ENCODE measurements at places on chromosomes 3 and 15.

- no peak for DNase-seq
Observed at GRCh38 chr3:177946936-177947335, 589.3 kb upstream of the KCNMB2 start.

- no peak for DNase-seq
Observed at GRCh38 chr15:61841466-61841865, 218.8 kb downstream of the VPS13C start.

DNA sequence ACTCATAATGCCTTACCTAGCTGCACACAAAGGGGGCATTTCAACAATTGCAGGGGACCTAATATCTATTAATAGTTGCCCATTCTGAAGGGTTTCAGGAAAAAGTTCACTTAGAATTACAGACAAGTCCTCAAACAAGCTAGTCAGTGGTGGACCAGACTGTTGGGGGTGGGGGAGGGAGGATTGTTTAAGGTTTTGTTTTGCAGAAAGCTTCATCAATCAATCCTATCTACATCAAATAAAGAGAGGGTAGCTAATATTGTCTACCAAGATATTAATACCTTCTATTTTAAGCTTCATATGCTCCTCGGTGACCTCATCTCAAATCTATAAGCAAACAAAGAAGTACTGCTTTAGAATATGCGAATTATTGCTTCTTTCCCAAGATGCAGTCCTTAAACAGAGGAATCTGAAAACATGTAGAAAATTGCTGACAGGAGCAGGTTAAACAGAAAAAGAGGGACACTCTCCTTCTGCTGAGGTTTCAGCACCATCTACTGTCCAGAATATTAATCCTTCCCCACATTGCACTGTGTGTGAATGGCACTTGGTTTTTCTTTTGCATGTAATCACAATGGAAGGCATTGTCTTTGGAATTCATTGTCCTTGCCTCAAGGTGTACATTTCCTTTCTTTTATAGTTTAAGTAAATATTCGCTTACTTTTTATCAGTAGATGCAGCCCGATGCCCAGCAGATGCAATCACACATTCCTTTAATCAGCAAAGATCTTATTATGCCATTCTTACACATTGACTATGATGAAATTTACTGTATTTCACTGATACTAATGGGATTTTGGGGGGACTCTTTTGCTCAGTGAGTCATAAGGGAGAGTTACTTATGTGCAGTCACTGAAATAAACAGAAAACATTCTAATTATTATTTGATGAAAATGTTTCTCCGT is 94.7 kb downstream of the IL5RA start:
- no peak for DNase-seq

DNA sequence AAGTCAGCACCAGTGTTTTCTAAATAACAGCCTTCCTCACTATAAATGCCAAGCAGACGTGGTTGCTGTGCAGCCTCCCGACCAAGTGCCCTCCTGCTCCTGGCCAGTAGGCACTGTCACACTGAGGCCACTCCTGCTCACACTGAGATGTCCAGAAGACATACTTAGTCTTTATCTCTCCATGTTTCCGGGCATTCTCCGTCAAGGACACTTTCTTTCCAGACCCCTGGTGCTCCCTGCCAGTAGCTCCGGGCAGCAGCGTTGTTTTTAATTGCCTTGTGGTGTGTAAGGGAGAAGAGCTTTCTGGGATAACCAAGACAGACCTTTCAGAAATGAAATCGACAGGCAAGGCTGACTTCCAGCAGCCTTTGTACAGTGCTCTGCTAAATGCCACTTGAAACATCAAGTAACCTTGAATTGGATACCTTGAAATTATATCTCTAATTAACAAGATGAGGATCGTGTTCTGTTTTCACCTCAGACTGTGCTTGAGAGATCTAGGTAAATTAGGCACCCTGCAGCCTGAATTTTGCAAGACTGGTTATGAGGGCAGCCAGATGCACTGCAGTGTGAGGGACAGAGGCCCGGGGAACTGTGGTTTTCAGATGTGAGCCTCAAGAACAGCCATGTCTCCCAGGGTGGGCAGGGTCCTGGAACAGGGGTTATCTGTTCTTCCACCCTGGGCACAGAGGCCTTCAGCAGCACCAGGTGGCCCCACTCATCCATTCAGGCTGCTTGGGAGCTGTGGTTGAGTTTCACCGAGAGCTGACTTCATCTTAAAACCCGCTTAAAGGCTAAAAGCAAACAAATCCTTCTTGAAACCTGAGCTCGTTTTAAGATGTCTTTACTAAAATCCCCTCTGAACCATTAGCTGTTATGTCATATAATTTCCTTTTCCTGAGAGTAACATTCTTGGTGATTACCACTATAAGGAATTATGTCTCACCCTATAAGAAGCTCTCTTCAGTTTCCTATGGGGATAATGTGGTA is 105.5 kb upstream of the IL12A start:
- DNase-seq = no peak

- DNase-seq = no peak
Observed at GRCh38 chr3:33911525-33912322, 113.3 kb downstream of the PDCD6IP start.

GRCh38 chr15:100866386-100867330 is 13.0 kb upstream of the ALDH1A3 start:
- no peak for DNase-seq

DNA sequence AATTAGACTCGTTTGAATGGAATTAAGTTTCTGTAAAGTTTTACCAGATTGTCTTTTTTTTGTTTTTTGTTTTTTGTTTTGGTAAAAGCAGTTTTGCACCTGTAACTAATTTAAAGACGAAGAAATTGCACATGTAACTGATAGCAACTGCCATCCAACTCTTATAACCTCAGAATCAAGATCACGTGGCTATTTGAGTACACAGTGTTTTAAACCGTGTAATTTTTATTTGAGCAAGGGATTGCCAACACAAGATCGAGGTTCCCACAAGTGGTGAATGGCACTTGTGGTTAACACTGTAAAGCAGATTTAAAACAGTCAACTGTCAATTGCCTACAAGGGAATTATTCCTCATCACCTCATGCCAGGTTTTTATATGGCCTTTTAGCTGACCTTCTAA is 67.3 kb downstream of the PPARG start:
- DNase-seq = no peak

- DNase-seq = no peak
Observed at GRCh38 chr15:38860253-38860652, 295.6 kb upstream of the RASGRP1 start.

DNA sequence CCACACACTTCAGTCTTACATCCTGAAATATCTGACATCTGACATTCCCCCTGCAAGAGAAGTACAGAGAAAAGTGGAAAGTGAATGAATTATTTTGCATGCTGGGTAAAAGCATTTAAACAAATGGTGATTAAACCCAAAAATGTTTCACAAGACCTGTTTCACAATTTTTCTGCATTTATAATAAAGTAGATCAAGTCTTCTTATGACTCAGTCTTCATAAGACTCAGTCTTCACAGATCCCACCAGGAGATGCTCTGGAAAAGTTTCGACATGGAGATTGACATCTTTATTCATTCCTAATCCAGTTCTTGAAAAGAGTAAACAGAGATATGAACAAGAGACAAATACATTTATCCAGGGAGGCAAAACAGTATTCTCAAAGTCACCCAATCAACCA is 13.2 kb upstream of the EDC3 start:
- no peak for DNase-seq

DNA sequence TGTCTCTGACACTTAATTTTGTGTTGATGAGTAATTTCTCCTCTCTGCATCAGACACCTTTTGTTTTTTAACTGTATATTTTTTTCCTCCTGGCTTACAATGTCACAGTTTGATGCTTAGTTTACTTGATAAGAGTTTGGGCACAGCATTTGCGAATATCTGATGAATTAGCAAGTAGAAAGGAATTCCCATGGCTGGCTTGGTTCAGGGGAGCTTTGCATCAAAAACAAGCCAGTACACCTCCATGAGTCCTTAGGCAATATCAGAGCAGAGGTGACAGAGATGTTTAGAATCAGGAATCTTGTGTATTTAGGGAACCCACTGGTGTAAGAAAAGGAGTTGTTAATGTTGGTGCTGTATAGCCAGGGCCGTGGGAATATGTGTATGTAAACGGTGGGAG is 9.3 kb downstream of the ARHGEF26 start:
- no peak for DNase-seq

- no peak for DNase-seq
Observed at GRCh38 chr15:56757875-56758274, 24.6 kb upstream of the ZNF280D start.

DNA sequence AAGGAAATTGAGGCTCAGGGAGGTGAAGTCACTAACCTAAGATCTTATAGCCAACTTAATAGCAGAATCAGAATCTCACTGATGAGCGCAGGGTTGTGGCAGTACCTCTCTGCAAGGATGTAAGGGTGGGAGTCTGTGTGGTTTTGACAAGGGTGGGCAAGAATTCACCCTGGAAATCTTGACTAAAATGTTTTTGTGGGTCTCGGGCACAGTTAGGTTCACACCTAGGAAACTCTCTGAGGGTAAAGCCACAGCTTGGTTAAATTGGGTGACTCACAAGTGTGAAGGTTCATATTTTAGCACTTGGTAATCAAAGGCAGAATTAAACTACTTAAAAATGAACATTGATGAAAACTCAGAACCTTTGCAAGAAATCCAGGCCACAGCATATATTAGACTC is 178.2 kb upstream of the EOMES start:
- no peak for DNase-seq

DNA sequence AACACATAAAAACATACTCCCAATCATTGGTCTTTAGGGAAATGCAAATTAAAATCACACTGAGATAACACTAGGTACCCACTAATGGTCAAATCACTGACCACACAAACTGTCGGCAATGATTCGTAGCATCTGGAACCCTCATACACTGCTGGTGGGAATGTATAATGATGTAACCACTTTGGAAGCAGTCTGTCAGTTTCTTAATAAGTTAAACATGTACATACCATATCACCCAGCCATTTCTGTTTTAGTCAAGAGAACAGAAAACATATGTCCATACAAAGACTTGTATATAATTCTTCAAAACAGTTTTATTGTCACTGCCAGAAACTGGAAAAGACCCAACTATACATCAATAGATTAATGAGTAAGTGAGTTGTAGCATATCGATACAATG is 63.3 kb upstream of the LRRC3B start:
- no peak for DNase-seq

DNA sequence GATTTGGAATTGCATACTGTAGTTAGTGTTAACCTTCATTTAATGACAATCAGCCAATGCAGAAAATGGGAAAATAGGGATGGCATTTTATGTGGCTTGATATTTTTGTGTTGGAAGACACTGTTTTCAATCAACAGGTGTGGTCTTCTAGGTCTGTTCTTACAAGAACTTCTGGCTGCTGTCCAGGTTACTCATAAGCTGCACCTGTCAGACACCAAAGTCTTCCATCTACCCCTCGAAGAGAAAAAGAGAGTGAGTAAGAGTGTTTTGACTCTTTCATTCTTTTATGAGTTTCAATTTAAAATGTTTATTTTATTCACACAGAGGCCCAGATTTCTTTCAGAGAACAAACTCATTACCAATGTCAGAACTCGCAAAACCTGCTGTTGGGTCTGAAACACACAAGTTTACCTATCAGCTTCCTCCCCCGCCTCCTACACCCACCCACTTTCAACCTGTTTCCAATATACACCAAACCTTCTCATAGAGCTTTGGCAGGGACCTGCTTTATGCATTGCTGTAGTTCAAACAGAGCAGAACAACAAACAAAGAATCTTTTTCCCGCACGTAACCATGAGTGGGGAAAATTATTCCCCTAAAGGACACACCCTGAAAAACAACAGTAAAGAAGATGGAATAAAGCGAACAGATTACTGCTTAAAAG is 767.7 kb upstream of the ALCAM start:
- DNase-seq = no peak

DNA sequence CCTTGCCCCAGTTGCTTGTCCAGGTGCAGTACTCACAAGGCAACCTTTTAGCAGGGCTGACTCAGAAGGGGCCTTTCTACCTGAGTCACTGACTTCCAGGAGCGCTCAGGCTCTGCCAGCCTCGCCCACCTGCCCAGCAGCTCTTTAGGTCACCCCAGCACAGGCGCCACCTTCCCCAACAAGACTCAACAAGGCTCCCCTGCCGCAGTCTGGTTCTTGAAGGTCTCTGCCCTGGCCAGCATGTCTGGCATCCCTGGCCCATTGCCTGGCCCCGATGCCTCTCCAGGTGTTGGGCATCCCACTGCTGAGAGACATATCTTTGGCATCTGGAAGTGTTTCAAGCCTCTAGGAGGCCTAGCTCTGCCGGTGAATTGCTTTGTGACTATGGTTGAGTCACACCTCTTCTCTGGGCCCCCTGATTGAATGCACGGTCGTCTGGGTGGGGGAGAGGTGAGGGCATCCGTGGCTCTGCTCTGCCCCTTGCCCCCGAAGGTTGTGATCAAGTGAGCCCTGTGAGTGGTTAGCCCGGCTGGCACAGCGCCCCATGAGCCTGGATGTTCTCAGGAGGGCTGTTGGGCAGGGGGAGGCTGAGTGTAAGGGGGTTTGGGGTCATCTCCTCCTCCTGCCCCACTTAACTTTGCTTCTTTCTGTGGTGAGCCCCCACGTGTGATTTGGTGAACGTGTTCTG is 21.6 kb downstream of the SNX33 start:
- DNase-seq = no peak

DNA sequence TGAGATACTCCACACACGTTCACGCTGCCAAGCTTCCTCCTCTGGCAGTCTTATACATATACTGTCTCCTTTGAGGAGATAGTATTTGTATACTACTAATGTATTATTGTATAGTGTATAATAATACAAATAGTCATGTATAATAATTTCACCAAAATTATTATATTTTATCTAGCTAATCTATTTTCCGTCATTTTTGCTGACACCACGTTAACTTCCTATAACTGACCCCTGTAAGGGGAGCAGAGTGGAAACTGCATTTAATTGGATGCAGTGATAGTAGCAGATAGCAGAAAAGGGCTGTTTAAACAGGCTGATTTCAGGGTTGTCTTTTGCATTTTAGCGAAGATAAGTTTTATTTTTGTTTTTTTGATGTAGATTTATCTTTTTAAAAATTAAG is 30.5 kb upstream of the TMEM42 start:
- no peak for DNase-seq

DNA sequence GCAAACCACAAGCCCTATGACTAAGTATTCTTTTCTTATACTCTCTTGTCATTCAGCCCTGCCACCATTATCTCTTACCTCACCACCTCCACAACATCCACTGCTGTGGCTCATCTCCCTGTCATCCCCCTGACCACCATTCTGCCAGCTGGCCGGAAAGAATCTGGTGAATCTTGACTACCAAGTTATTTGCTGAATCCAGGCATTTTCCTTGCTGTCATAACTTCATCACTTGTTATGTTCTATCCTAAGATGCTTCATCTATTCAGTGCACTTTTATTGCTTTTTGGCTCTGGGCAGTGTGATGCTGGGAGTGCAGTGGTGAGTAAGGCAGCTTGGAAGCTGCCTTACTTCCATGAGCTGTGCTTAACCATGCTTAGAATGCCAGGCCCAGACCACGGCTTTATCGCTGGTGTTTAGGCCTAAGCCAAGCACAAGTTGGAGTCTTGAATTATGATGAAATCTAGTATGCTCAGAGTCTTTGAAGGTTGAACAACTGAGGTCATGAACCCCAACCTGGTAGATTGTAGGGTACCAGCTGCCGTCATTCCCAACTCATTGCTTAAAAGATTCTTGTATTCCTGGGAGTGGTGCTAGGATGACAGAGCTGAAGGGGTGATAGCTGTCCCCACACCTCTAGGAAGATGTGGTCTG is 27.0 kb upstream of the APH1B start:
- DNase-seq = no peak

- DNase-seq = no peak
Observed at GRCh38 chr15:67594770-67595169, 52.3 kb downstream of the MAP2K5 start.
